ENCODE measurements at places on chromosomes 5 and 9.
A peak's percentile ranks its signal among the peaks of the same experiment; 100 is the strongest.

DNA sequence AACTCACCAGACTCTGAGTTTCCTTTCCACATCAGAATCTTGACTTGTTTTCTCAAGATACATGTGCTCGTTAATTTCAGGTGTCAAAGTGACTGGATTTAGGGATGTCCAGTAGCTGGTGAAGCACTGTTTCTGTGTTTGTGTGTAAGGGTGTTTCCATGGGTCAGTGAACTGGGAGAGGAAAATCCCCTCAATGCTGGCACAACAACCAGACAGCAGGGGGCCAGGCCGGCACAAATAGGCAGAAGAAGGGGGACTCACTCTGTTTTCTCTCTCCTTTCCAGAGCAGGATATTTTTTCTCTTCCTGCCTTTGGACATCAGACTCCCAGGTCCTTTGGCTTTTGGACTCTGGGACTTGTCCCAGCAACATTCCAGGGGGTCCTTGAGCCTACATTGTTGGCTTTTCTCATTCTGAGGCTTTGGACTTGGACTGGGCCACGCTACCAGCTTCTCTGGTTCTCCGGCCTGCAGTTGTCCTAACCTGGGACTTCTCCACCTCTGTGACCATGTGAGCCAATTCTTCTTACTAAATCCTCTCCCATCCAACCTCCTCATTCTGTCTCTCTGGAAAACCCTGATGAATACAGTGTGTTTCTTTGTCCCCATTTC is 144.0 kb downstream of the CAAP1 start:
- no peak for DNase-seq

DNA sequence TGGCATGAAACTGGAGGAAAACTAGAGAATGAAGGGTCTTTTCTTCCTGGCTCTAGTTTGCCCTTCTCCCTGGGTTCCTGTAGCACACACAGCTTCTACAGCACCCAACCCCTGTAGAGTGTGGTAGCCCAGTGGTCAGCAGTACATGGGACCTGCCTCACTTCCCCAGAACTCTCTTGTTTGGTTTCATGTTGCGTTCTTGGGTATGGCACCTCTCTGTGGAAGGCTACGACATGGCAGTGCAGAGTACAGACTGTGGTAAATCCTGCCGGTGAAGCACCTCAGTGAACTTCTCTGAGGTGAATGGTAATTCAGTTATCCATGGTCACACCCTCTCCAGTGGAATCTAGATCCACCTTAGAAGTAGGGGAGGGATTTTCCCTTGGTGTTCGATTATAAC is 105.5 kb downstream of the TLR4 start:
- DNase-seq: no peak

- no peak for DNase-seq
These were observed 568.0 kb downstream of the ANXA1 start for GRCh38 chr9:73719660-73720059.

DNA sequence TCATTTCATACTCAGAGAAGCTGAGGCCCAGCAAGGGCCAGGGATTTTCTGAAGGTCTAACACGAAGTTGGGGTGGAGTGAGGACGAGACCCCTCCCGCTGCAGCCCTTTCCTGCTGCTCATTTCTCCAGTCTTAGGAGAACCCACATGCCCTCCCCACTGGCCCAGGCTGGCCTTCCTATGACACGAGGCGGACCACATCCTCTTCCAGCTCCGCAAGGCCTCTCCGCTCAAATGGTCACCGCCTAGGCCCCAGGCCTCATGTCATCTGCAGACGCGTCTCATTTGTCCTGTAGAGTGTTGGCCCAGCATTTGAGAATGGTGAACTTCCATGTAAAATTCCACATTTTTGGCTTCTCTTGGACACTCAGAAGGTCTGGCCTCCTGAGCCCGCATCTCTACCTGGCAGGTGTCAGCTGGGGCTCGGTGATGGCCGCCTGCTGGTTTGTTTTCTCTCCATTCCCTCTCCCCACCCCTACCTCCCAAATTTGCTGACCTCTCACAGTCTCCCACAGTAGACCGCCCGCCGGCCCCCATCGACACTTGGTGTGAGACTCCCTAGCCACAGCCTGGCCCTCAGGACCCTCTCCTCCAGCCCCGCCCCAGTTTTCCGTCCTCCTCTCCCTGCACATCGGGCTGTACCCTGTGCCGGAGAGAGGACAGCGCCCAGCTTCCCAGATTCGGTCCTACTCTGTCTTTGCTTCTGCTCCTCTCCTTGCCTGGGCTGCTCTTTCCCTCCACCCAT is 51.7 kb downstream of the ERGIC1 start:
- DNase-seq: no peak

- DNase-seq: no peak
These were observed 175.1 kb upstream of the OTULINL start for GRCh38 chr5:14406554-14406849.

DNA sequence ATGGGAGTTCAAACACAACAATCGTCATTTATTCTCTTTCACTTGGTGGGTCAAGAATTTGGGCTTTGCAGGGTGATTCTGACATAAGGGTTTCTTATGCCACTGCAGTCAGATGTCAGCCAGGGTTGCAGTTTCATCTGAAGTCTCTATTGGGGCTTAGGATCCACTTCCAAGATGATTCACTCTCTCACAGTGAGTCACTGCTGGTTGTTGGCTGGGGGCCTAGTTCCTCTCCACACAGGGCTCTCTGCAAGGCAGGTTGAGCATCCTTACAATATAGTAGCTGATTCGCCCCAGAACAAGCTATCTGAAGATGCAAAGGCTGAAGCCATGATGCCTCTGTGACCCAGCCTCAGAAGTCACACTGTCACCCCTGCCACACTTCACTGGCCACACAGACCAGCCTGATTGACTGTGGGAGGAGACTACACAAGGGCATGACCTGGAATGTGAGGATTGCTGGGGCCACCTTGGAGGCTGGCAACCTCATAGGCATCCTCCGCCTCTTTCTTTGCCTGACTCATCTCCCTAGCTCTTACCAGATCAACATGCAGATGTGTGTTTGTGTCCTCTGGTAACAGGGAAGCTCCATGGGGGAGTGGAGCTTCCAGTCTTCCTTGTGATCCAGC is 4.5 kb upstream of the CARD19 start:
- DNase-seq: peak; percentile 89

- DNase-seq: no peak
These were observed 555.5 kb upstream of the BRINP1 start for GRCh38 chr9:119924736-119925135.

- no peak for DNase-seq
These were observed 41.6 kb downstream of the CYSTM1 start for GRCh38 chr5:140216478-140217074.

DNA sequence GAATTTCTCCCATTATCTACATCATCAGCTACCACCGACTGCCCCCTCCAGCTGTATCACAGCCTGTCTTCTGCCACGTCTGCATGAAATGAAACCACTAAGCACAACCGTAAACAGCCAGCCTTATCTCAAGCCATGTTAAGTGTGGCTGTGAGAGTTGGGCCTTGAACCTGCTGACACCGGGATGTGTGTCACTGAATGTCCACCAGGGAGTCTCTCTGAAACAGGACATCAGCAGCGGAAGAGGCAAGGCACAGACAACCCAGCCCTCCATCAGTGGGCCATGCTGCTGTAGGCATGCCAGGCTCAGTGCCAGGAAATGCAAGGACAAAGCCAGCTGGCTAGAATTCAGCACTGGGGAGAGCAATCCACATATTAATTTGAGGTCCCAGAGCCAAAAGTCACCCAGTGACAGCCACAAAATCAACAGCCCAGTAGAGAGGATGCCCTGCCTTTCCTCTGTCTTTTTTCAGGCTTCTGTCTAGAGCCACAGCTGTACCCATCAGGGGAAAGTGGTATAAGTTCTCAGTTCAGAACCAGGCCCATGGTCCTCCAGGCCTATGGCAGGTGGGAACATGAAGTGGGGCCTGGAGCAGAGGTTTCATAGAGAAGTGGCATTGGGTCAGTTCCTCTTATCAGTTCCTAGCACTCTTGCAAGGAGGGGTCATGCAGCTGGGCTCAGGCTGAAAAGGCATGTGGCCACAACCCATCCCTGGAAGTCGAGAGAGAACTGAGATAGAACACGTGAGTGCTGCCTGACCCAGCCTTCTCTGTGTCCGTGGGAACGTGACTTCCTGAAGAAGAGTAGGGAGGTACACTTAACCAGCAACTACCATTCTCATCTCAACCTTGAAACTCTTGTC is 199.4 kb downstream of the ESM1 start:
- no peak for DNase-seq

- DNase-seq: no peak
These were observed 970.0 kb downstream of the MAT2B start for GRCh38 chr5:164475339-164475977.

DNA sequence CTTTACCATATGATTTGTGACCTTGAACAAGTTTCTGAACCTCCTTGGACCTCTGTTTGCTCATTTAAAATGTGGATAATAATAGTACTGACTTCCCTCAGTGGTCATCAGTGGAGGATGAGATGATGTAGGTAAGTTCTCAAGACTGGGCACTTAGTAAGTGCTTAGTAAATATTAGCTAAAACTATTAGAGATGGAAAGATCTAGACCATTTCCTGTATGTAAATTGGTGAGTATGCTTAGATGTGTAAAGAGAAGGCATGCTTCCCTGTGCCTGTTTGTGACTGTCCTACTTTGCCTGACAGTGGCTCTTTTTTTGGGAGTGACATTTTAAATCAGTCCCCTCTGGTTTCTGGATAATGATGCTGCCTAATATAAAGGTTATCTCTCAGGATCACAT is 288.1 kb downstream of the GABRB2 start:
- DNase-seq: no peak

DNA sequence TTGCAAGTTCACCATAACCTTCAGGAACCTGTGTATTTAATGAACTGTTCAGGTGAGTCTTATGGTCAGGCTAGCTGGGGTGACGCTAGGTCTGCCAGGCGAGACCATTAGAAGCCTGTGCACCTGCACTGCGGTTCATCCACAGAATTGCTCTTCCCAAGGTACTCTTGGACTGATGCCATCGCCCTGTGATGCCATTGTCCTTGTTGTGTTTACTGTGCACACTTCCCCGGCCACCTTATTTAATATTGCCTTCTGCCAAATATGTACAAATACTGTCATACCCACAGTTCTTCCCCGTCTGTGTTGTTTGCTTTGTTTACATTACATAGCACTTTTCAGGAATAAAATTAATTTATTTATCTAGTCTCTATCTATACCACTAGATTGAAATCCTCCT is 66.3 kb downstream of the RCL1 start:
- no peak for DNase-seq

GRCh38 chr5:80125962-80126480 is 90.9 kb downstream of the THBS4 start:
- DNase-seq: peak; percentile 91

GRCh38 chr9:135307300-135307699 is 172.3 kb upstream of the PPP1R26 start:
- no peak for DNase-seq

DNA sequence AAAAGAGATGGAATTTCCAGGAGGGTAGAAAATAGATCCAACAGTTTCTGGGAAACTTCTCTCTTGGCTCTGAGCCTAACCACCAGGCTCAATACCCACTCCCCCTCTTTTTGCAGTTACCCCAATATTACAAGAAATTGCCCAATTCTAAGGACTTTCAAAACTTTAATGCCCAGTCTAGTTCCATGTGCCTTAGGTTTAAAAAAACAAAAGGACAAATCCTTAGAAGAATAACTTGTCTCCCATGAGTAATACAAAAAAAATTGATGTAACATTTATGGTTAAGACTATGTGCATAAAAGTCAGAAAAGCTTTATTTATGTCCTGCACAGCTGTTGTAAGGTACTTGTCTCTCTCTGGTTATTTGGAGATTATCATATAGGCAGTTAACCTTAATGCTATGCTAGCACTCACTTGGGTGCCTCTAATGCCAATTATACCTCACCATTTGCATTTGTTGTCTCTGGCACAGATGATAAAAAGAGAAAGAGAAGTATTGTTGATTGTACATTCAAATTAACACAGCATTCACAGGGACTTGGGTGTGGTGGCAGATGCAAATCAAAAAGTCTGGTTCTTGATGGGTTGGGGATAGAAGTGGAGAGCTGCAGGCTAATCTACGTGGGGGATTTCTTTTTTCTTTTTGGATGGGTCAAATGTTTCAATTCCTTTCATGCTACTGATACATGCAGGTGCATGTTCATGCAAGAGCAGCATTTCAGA is 159.4 kb downstream of the PIK3R1 start:
- no peak for DNase-seq

DNA sequence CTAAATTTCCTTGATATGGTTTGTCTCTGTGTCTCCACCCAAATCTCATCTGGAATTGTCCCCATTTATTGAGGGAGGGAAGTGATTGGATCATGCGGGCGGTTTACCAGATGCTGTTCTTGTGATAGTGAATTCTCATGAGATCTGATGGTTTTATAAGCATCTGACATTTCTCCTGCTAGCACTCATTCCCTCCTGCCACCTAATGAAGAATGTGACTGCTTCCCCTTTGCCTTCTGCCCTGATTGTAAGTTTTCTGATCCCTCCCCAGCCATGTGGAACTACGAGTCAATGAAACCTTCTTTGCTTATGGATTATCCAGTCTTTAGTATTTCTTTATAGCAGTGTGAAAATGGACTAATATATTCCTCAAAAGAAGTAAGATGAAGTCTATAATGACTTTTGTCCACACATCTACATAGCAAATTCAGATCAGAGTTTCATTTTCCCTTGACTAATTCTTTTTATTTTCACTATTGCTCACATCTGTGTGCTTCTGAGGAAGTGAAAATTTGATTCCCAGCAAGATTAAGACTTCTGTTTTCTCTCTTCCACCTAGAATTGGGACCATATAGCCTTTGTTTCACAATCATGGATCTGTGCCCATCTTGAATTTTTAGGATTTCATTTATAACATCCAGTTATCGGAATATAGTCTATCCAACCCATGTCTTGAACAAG is 393.5 kb downstream of the DMAC1 start:
- peak; percentile 43 for DNase-seq

GRCh38 chr9:18798106-18798505 is 234.9 kb downstream of the SAXO1 start:
- no peak for DNase-seq

DNA sequence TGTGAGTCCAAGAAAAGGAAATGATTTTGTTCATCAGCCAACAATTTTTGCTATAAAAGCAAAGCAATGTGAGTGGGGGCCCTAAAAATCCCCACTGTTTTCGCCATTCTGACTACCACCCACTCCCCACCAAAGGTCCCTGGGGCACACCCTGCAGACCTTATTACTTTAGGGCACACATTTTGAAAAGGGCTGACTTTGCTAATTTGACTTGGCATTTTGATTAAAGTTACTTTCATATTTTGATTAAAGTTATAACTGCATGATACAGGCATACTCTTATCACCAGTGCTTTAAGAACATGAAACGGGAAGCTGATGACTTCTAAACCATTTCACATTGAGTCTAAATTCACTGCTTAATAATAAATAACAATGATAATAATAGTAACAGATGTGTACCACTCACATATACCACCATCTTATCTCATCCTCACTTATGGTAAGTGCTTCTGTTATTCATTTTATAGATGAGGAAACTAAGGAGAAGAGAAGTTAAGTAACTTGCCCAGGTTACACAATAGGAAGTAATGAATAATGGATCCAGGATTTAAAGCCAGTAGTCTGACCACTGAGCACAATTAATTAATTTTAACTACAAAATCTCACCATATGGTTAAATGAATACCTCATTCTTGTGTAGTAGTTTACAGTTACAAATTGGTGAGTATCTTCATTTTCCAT is 25.4 kb upstream of the NR3C1 start:
- no peak for DNase-seq
